ENCODE measurements at places on chromosomes 2 and 18.
A peak's percentile ranks its signal among the peaks of the same experiment; 100 is the strongest.

GRCh38 chr2:151841047-151841424 is 12.8 kb upstream of the ARL5A start:
- H3K27ac ChIP-seq: no peak overlapping the region
- no peaks in the 10 kb centered on the region for H3K27me3 ChIP-seq
- H3K4me1 ChIP-seq: peaks cover 21% of the 10 kb centered on the region
- DNase-seq: no peak
- H3K4me3 ChIP-seq: no peak overlapping the region

DNA sequence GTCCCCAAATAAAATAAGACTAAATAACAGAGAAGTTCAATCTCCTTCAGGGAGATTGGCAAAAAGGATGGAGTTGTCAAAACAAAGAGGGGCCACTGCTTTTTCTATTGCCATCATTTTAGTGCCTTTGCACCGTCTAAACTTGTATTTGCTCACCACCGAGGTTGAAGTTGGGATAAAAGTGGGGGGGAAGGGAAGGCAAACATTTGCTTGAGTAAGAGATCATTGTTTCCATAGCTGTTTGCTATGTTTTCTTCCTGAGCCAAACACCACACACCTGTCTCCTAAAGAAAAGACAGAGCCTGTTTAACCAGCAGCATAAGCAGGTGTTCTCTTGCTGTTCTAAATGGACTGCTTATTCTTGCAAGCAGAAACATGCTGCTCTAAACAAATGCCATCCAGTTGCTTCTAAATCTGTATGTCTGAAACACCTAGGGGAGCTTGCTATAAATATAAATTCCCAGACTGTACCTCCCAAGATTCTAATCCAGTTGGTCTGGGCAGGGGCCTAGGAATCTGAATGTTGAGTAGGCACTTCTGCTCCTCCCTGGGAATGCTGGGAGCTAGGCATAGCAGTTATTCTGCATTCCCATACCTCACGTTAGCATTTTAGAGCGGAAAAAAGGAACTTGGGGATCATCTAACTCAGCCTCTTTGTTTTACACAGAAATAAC is 179.4 kb upstream of the ARL4C start:
- H3K4me3 ChIP-seq: no peak overlapping the region
- no peak for DNase-seq
- H3K27me3 ChIP-seq: no peaks in the 10 kb centered on the region
- H3K36me3 ChIP-seq: no peaks in the 10 kb centered on the region

GRCh38 chr18:11654736-11655605 is 34.1 kb upstream of the GNAL start:
- no peaks in the 10 kb centered on the region for H3K36me3 ChIP-seq
- peaks cover 61% of the 10 kb centered on the region for H3K27me3 ChIP-seq
- no peak overlapping the region for H3K27ac ChIP-seq
- DNase-seq: peak; percentile 13
- H3K4me3 ChIP-seq: no peak overlapping the region
- peaks cover 6% of the 10 kb centered on the region for H3K4me1 ChIP-seq

GRCh38 chr18:35778850-35779627 is 193.4 kb upstream of the RMP24 start:
- H3K4me3 ChIP-seq: no peak overlapping the region
- H3K27ac ChIP-seq: no peak overlapping the region
- DNase-seq: no peak
- H3K27me3 ChIP-seq: peaks cover 47% of the 10 kb centered on the region

- no peak for DNase-seq
- peaks cover 40% of the 10 kb centered on the region for H3K27me3 ChIP-seq
- no peaks in the 10 kb centered on the region for H3K36me3 ChIP-seq
- no peak overlapping the region for H3K27ac ChIP-seq
- H3K4me3 ChIP-seq: no peak overlapping the region
These were observed 18.2 kb upstream of the FZD7 start for GRCh38 chr2:202015471-202015870.

DNA sequence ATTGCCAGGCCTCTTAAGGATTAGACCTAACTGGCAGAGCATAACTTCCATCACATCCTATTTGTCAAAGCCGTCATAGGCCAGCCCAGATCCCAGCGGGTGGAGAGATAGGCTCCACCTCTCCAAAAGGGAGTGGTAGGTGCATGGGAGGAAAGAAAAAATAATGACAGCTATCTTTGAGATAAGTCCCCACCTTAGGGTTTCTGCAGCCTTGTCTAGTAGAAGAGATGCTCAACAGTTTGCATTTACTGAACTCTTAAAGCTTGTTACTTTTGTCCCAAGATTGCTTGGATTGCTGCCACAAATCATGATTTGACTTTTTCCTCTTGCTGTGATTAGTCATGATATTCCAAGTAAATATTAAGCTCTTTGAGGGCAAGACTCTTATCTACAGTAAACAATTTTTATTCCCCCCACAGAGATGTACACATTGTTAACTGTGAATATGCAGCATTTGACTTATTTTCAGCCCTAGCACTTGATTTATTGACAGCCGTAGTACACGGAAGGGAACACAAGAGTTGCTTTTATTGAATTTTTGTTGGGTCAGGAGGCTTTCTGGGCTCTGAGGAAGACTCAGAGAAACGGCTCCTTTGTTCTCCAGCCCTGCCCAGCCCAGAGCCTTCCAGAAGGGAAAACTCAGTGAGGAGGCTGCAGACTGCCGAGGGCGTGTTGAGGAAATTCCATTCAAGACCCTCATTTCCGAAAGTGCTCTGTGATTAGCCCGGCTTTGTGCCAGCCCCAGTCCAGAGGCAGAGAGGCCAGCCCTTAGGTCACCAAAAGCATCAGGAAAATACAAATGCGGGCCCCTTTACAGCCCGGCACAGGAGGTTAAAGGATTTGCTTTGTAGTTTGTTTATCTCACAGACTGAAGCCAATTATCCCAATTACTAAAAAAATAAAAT is 75.5 kb upstream of the ZNF532 start:
- no peak overlapping the region for H3K27ac ChIP-seq
- DNase-seq: no peak
- peaks cover 9% of the 10 kb centered on the region for H3K27me3 ChIP-seq
- peaks cover 3% of the 10 kb centered on the region for H3K36me3 ChIP-seq

DNA sequence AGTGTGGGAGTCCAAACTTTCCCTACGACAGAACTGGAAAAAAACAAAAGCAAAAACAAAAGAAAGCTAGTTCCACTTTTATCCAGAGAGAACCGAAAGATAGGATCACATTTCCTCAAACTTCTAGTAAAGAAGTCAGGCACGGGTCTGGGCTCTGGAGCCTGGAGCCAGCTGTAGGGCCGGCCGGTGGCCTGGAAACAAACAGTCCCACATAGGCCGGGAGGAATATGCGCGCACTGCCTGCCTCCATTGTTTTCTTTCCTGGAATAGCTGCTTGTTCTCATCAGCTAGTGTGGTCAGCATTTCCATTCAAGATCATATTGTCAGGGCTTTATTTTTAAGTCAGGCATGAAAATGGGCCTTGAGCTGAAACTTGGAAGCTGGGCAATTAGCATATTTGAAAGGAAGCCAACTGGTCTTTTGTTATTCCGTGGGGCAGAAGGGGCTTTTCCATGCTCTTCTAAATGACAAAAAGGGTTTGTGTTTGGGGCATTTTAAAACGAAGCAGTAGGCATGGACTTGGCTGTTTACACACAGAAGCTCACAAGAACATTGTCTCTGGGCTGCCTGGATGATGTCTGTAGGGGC is 58.7 kb upstream of the RFX8 start:
- no peaks in the 10 kb centered on the region for H3K4me1 ChIP-seq
- no peak for DNase-seq
- H3K36me3 ChIP-seq: no peaks in the 10 kb centered on the region
- no peak overlapping the region for H3K27ac ChIP-seq
- H3K4me3 ChIP-seq: no peak overlapping the region

DNA sequence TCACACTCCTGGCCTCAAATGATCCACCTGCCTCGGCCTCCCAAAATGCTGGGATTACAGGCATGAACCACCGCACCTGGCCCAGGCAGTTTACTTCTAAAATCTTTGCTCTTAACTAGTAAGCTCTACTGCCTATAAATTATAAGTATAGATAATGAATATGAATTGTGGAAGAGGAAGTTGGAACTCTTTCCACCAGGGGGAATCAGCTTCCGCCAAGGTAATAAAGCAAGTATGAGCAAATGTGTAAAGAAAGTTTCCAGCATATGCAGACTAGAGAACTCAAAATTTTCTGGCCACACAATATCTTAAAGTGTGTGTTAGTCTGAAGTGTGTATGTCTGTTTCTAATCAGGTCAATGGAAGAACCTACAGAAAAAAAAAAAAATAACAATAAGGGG is 68.1 kb downstream of the RMDN2 start:
- H3K27ac ChIP-seq: no peak overlapping the region
- peaks cover 12% of the 10 kb centered on the region for H3K36me3 ChIP-seq
- no peaks in the 10 kb centered on the region for H3K27me3 ChIP-seq
- no peak for DNase-seq
- H3K4me1 ChIP-seq: no peaks in the 10 kb centered on the region

DNA sequence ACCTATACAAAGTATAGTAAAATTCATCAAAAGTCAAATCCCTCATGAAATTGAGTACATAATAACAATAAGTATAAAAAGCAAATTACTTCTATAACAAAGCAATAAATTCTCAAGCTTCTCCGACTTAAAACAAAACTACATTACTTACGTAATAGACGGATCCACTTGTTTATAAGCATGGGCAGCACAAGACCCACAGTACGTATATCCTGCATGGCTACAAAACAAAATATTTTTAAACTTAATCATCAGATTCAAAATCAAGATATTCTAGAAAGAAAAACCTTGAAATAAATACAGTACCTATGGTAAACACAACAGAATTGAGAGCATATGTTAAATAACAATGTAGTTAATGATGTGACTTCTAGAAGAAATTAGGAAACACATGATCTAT is 78.9 kb downstream of the MEMO1 start:
- no peak overlapping the region for H3K27ac ChIP-seq
- no peaks in the 10 kb centered on the region for H3K27me3 ChIP-seq
- peaks cover 16% of the 10 kb centered on the region for H3K36me3 ChIP-seq
- H3K4me3 ChIP-seq: no peak overlapping the region

All from stimulated activated naive B cell treated with anti-CD40 and anti-IgM and Interleukin-4, amounts not matched to agents 10 μg/mL and 1 μg/mL and 100 μg/mL, for 72 hours (primary cell).